Prostate gland (tissue), 2 donors: ENCODE measurements at places on chromosomes 4 and X. TPM values are rescaled to one million over a fixed set of nuclear protein-coding genes. Genes with fewer than 3 reads are reported as not detected.

CT45A2 gene
- not detected for total RNA-seq

AWAT2 gene
- total RNA-seq = not detected

DUSP9 gene
- not detected for total RNA-seq

SPACA5 gene
- total RNA-seq = not detected

GRSF1 gene
- 58.3 TPM for total RNA-seq
